ENCODE measurements at places on chromosomes 7 and 10. TPM values are rescaled to one million over a fixed set of nuclear protein-coding genes. Genes with fewer than 3 reads are reported as not detected.

Gene CADPS2
- 11.3 TPM for total RNA-seq

Gene FXYD4
- total RNA-seq = 0.44 TPM

Gene ELN
- 142 TPM for total RNA-seq

Gene UNCX
- total RNA-seq = not detected

Gene TMEM236
- total RNA-seq = 0.40 TPM

Gene TRPV5
- total RNA-seq = 0.04 TPM

Gene FFAR4
- total RNA-seq = not detected

Gene COL1A2
- total RNA-seq = 5,114 TPM

Gene OR2A14
- not detected for total RNA-seq

Gene IL2RA
- not detected for total RNA-seq

Gene FAM24A
- not detected for total RNA-seq

Gene SERPINE1
- 1.6 TPM for total RNA-seq

Gene PGAM2
- 412 TPM for total RNA-seq

Gene CUBN
- total RNA-seq = 2.0 TPM

Gene PCLO
- total RNA-seq = 0.27 TPM

Gene RBP3
- total RNA-seq = not detected

Gene MMP21
- total RNA-seq = 0.18 TPM

Gene CALML3
- not detected for total RNA-seq

Gene CAMK2B
- 5.9 TPM for total RNA-seq

Gene VWA2
- 0.04 TPM for total RNA-seq

Gene C10orf105
- 0.09 TPM for total RNA-seq

Gene PAPOLB
- 0.22 TPM for total RNA-seq

Gene SPDYE9
- 0.04 TPM for total RNA-seq

Gene FAM237B
- total RNA-seq = not detected

Gene FAM24B
- 2.3 TPM for total RNA-seq

Gene RBP4
- total RNA-seq = 2.0 TPM

Gene VWDE
- 1.6 TPM for total RNA-seq

Gene ODAD2
- 1.5 TPM for total RNA-seq

Gene ABCA13
- 0.04 TPM for total RNA-seq

Gene PLXNA4
- 1.9 TPM for total RNA-seq

Gene TMEM26
- 9.1 TPM for total RNA-seq

Gene TYW1B
- 10.3 TPM for total RNA-seq

Gene OR2A42
- 0.04 TPM for total RNA-seq

Gene CTBP2
- 36.8 TPM for total RNA-seq

Gene GLCCI1
- total RNA-seq = 9.7 TPM

Gene ARHGEF35
- 0.80 TPM for total RNA-seq

Gene GBX1
- 0.44 TPM for total RNA-seq

Gene CYP2E1
- total RNA-seq = 0.98 TPM

Gene CALCR
- total RNA-seq = 9.4 TPM

Gene ASB10
- 3.1 TPM for total RNA-seq

Gene ZNF107
- 5.9 TPM for total RNA-seq

Gene VPS37D
- total RNA-seq = 4.5 TPM

Gene DRGX
- total RNA-seq = not detected
